ENCODE measurements at places on chromosomes 2 and 18. TPM values are rescaled to one million over a fixed set of nuclear protein-coding genes. Genes with fewer than 3 reads are reported as not detected.

GRCh38 chr2:208182835-208183234, 7.0 kb downstream of the C2orf80 start:
- H3K4me3 ChIP-seq = no peak overlapping the region
- H3K36me3 ChIP-seq = no peaks in the 10 kb centered on the region
- DNase-seq = no peak
- no peaks in the 10 kb centered on the region for H3K27me3 ChIP-seq

- no peaks in the 10 kb centered on the region for H3K4me1 ChIP-seq
- no peak for DNase-seq
- H3K4me3 ChIP-seq = no peak overlapping the region
- no peaks in the 10 kb centered on the region for H3K27me3 ChIP-seq
- H3K27ac ChIP-seq = no peak overlapping the region
- peaks cover 83% of the 10 kb centered on the region for H3K36me3 ChIP-seq
Measured at GRCh38 chr2:179953359-179953758, 53.7 kb downstream of the CWC22 start.

GRCh38 chr18:63788447-63789096, 13.4 kb downstream of the SERPINB7 start:
- H3K4me1 ChIP-seq = no peaks in the 10 kb centered on the region
- no peak overlapping the region for H3K27ac ChIP-seq
- no peaks in the 10 kb centered on the region for H3K36me3 ChIP-seq
- DNase-seq = no peak

DNA sequence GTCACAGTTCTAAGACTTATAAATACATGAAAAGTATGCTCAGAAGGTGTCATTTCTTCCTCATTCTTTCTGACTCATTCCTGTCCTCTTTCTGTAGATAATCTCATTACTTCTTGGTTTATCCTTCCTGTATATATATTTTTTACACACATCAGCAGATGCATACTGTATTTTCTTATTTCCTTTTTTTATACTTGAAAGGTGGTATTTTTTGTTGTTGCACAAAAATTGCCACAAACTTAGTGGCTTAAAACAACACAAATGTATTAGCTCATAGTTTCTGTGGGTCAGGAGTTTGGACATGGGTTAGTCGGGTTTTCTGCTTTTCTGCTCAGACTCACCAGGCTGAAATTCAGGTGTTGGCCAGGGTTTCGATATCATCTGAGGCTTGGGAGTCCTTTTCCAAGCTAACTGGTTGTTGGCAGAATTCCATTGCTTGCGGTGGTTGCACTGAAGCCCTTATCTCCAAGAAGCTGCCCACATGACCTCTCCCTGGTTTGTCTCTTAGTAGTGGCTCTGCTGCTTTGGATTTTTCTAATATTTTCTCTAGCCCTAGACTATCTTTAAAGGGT, 162.6 kb downstream of the FMNL2 start:
- no peaks in the 10 kb centered on the region for H3K36me3 ChIP-seq
- H3K27me3 ChIP-seq = no peaks in the 10 kb centered on the region
- DNase-seq = no peak
- peaks cover 55% of the 10 kb centered on the region for H3K4me1 ChIP-seq

The KLHL41 gene
- 3,179 TPM for total RNA-seq

All from psoas muscle (tissue), 8 donors.